Dorsolateral prefrontal cortex (tissue), 122 donors: ENCODE measurements at places on chromosomes 11 and 22. TPM values are rescaled to one million over a fixed set of nuclear protein-coding genes. Genes with fewer than 3 reads are reported as not detected.

OR2AG1 gene
- not detected for total RNA-seq

POU2AF2 gene
- not detected for total RNA-seq

KDELR3 gene
- 1.1 TPM for total RNA-seq

OR6A2 gene
- total RNA-seq = 2.4 TPM

GRCh38 chr11:44244639-44245310 lies 65.2 kb downstream of the ALX4 start:
- no peak for DNase-seq

GRCh38 chr22:25890651-25891050 lies 148.7 kb downstream of the MYO18B start:
- no peak for DNase-seq

GRCh38 chr11:43984519-43985385 lies 42.3 kb downstream of the C11orf96 start:
- no peak for DNase-seq

DNA sequence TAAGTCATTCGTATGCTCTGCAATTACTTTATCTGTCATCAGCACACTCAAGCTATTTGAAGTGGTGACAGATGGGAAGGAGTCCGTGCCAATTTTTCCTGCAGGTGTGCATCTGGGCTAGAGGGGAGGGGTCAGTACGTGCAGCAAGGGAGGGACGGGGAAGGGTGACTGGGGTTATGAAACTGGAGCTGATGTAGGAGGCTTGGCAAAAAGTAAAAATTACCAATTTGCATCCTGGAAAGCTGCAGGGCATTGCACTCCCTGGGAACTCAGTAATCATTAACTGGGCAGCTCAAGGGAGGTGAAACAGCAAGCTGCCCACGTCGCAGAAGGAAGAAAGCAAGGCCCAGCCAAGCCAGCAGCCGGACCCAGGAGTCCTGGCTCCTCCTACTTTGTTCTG lies 87.1 kb upstream of the TMEM45B start:
- no peak for DNase-seq

DNA sequence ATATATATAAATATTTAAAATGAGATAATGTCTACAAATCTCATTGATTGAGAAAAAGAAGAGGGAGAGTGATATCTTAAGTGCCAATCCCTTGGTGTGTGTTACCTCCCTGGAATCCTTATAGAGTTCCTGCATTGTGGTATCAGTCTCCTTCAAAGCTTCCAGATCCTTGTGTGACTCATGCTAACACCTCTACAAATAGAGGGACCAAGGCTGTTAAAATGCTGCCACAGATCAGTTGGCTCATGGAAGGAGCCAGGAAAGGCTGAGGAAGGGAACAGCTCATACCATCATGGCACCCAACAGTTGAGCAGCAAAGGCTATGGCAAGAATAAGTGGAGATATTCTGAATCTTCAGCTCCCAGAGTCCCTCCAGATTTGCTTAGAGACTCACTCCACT lies 163.6 kb upstream of the ISX start:
- DNase-seq = no peak
